ENCODE measurements at places on chromosomes 16 and 17. TPM values are rescaled to one million over a fixed set of nuclear protein-coding genes. Genes with fewer than 3 reads are reported as not detected.

The ST6GALNAC1 gene
- not detected for total RNA-seq

The PERCC1 gene
- total RNA-seq = not detected

The DBF4B gene
- total RNA-seq = 9.8 TPM

The ALOX15B gene
- not detected for total RNA-seq

The KCNG4 gene
- total RNA-seq = not detected

The DDX5 gene
- 691 TPM for total RNA-seq

The TAT gene
- total RNA-seq = not detected

The C1QTNF1 gene
- 9.5 TPM for total RNA-seq

The PRPSAP2 gene
- 31.3 TPM for total RNA-seq

The CACNB1 gene
- total RNA-seq = 0.93 TPM

The TCAP gene
- not detected for total RNA-seq

The NTN3 gene
- total RNA-seq = 0.15 TPM

The PIEZO1 gene
- total RNA-seq = 277 TPM

The TRIM72 gene
- not detected for total RNA-seq

The VASN gene
- 0.13 TPM for total RNA-seq

The NGFR gene
- not detected for total RNA-seq

The NPTX1 gene
- total RNA-seq = 0.15 TPM

The MSLN gene
- total RNA-seq = not detected

The GPR142 gene
- not detected for total RNA-seq

The LHX1 gene
- not detected for total RNA-seq

The EVPLL gene
- not detected for total RNA-seq

The CDH15 gene
- total RNA-seq = not detected

The ZMYND15 gene
- total RNA-seq = 0.10 TPM

The CDYL2 gene
- total RNA-seq = 20.1 TPM

The KLHL11 gene
- 16.4 TPM for total RNA-seq

The KRTAP4-5 gene
- not detected for total RNA-seq

The MSI2 gene
- 6.3 TPM for total RNA-seq

The DOC2A gene
- total RNA-seq = not detected

The CPD gene
- total RNA-seq = 65.5 TPM

The TBC1D3D gene
- total RNA-seq = not detected

The AATK gene
- total RNA-seq = 2.3 TPM

The TMEM235 gene
- total RNA-seq = not detected

The CCL5 gene
- total RNA-seq = 4.7 TPM

The KRT33A gene
- total RNA-seq = not detected

The DOC2B gene
- 11.8 TPM for total RNA-seq

The DHRS7C gene
- total RNA-seq = not detected

The EMP2 gene
- total RNA-seq = 17.7 TPM

The CBX8 gene
- total RNA-seq = 2.1 TPM

The COL1A1 gene
- total RNA-seq = 6.3 TPM

The KRTAP2-2 gene
- not detected for total RNA-seq

All from mammary microvascular endothelial cell (primary cell).